GM04503 (cell line): ENCODE measurements at places on chromosomes 1 and 21.
A peak's percentile ranks its signal among the peaks of the same experiment; 100 is the strongest.

GRCh38 chr21:31343680-31344480, at the start of gene TIAM1:
TIAM1 (minus strand) TSS chr21:31344261; CDS start chr21:31266972, 77,289 bp downstream.
- no peak for DNase-seq

DNA sequence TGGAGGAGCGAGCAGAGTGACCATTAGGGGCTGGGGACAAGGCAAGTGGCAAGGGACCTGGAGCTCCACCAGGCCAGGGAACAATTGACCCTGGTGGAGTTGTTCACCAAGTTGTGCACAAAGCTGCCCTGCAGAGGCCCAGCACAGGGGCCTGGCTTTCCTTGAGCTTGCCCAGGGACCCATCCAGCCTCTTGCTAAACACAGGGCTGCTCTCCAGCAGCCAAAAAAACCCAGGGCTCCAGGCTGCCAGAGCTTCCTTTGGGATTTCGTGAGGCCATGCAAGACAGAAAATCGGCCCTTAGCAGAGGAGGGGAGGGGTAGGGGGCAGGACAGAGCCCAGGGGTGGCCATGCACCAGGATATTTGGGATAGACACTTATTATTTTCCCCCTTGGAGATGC, 32.6 kb downstream of the LRP8 start:
- no peak for DNase-seq

- DNase-seq = no peak
Measured at GRCh38 chr1:227844320-227845146, 29.1 kb downstream of the PRSS38 start.

DNA sequence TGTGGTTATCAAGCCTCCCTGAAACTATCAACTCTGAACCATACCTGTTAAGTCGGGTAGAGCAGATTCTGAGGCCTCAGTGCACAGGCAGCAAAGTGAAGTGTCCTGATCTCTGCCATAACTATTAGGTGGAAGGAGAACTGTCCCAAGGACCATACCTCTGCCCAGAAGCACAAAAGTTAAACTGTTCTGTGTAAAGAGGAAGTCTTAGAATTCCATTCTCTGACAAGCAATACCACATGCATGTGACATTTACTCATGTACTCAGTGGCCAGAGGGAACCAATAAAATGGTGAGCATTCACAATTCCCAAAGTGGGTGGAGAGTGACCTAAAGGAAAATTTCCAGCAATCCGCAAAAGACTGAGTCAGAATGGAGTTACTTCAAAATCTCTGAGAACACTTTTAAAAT, 61.0 kb downstream of the TOR3A start:
- DNase-seq = peak; percentile 95

GRCh38 chr1:170471398-170472053, 60.4 kb upstream of the GORAB start:
- DNase-seq = peak; percentile 80

DNA sequence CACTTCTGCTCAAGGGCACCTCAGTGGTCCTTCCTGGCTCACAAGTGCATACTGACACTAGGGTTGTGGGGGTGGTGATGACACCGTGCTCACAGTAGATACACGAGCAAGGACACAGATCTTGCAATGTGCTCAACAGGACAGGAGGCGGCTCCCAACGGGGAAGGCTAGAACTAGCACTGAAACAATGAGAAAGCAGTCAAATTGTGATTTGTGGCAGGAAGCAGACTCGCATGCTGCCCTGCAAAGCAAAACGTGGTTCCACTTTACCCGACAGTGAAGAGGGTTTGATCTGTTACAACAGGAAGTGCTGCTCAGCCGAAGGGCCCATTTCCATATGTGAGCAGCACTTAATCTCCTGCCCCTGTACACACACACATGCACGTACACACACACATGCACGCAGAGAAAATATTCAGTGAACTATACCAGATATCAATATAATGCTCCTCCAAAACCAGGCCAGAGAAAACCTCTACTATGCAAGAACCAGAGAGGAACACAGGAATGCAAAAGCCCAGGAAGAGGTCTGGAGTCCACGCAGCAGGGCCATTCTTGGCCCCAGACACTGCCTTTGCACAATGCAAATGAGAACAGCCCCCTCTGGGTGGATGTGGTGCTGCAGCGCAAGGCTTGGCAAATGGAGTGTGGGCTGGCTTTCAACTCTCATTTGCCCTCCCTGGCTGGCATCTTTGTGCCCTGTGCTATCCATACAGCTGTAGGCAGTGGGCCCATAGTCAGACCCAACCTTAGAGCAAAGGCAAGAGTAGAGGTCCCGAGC, 47.1 kb downstream of the KANK4 start:
- peak; percentile 20 for DNase-seq

GRCh38 chr1:171716616-171717015, 25.2 kb downstream of the VAMP4 start:
- DNase-seq = no peak

DNA sequence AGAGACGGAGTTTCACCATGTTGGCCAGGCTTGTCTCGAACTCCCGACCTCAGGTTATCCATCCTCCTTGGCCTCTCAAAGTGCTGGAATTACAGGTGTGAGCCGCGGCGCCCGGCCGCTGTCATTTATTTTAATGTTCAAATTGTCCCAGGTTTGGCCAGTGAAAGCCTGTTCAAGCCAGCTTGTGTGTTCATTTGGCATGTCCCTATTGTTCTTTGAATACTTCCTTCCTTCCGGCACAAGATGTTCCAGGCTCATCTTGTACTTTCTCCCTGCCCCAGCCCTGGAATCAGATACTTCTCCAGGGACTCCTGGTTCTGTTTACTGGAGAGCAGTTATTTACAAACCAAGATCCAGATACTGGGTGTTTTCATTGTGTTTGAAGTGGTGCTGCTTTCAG, 37.0 kb downstream of the ZBTB8B start:
- no peak for DNase-seq

DNA sequence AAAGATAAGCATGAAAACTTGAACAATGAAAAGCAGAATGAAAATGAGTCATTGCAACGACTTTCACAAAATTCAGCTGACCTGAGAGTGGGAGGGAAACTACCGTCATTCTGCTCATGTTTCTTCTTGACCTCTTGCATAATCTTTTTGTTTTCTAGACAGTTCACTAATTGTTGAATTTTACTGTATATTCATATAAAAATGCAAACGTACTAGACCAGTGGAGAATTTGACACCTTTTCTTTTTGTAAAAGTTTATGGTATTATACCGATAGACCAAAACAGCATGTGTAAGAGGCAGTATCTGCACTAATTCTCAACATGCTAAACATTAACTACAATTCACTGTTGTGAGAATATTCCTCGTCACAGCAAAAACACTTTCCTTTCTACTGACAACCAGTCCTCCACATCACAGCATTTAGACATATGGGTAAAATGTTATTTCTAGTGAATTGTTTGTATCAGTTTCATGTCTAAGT, 137.8 kb downstream of the GREM2 start:
- no peak for DNase-seq

DNA sequence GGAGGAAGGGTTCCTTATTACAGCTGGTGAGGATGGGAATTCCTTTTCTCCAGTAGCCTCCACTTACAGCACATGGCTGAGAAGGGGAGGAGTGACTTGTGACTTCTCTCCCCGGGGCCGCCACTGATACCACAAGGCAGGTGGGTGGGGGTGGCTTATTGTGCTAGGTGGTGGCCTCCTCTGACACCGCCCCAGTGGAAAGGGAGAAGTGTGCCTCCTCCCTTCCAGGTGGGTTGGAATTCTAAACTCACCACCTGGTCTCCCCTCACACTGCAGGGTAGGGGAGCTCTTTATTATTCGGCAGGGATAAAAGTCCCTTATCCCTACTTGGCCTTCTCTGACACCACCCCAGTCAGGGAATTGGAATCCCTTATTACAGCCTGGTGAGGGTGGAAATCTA, 89.5 kb downstream of the CCDC30 start:
- DNase-seq = no peak

DNA sequence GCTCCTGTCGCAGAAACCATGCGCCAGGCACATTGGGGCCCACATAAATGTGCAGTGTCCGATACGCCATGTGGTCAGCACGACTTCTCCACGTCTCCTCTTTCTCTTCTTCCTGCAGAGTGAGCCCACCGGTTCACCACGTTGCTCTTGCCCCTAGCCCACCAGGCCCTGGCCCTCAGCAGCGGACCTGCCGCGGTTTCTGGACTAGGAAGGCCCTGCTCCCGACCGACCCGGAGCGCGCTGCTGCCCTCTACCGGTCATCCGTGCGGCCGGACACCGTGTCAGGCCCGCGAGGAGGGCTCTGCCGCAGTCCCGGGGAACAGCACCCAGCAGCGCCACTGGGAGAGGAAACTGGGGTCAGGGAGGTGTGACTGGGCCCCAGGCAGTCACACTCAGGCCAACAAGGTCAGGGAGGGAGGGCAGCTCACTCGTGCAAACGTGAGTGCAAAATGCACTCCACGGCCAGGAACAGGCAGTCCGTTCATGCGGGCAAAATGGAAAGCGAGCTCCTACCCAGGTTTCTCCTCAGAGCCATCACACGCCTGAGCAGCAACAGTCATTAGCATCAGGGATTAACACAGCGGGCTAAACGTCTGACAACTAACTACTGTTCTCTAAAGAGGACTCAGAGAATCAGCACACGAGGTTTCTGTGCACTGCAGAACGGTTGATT, 13.7 kb downstream of the TLR5 start:
- no peak for DNase-seq

GRCh38 chr1:234265861-234266260, 107.4 kb upstream of the COA6 start:
- no peak for DNase-seq

GRCh38 chr1:157360023-157360390, 192.3 kb downstream of the FCRL5 start:
- no peak for DNase-seq

- no peak for DNase-seq
Measured at GRCh38 chr1:244094880-244095528, 43.9 kb downstream of the ZBTB18 start.

DNA sequence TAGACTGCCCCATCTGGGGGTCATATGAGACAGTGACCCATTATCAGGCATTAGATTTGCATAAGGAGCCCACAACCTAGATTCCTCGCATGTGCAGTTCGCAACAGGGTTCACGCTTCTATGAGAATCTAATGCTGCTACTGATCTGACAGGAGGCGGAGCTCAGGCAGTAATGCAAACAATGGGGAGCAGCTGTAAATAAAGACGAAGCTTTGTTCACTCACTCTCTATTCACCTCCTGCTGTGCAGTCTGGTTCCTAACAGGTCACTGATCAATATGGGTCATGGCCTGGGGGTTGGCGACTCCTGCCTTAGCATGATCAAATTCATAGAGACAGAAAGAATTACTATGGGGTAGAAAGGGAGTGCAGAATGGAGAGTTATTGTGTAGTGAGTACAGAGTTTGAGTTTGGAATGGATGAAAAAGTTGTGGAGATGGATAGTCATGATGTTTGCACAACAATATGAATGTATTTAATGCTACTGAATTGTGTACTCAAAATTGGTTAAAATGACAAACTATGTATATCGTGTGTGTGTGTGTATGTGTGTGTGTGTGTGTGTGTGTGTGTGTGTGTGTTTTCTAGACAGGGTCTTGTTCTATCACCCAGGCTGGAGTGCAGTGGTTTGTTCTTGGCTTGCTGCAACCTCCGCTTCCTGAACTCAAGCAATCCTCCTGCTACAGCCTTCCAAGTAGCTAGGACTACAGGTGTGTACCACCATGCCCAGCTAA, 42.2 kb downstream of the BTF3L4 start:
- DNase-seq = no peak

DNA sequence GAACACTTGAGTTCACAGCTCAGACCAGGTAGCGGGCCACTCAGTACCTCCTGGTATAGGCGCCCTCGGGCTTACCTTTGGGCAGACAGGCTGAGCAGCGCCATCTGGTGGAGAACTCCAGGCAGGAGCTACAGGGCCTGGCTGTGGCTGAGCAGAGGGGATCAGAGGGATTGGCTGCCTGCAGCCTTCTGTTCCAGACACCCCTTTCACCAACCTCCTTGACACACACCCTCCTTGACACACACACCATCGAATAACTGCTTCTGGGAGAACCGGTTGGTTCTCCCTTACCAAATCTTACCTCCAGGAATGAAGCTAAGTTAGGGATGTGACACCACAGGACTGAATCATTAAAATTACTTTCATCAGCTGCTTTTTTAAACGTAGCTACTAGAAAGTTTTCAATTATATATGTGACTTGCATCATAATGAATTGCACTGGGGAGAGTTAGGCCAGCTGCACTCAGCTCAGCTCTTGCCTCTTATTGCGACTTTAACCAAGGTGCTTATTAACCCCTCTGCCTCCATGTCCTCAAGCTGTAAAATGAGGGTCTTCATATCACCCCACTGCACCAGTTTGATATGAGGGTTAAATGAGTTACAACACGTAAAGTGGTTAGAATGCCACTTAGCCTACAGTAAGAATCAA, 6.6 kb downstream of the LIN28A start:
- no peak for DNase-seq

- no peak for DNase-seq
Measured at GRCh38 chr1:84742653-84743052, 52.4 kb upstream of the SSX2IP start.

GRCh38 chr1:74590288-74590687, 77.9 kb upstream of the LRRC53 start:
- no peak for DNase-seq

- no peak for DNase-seq
Measured at GRCh38 chr1:25560001-25560400, 16.6 kb downstream of the LDLRAP1 start.

GRCh38 chr1:220702733-220703270, 12.6 kb downstream of the C1orf115 start:
- DNase-seq = no peak
